ENCODE measurements at places on chromosomes 12 and 14.

- no peak for DNase-seq
These were observed 51.7 kb upstream of the G2E3 start for GRCh38 chr14:30507209-30507608.

GRCh38 chr12:19630536-19630935 lies 191.2 kb downstream of the AEBP2 start:
- DNase-seq = no peak

DNA sequence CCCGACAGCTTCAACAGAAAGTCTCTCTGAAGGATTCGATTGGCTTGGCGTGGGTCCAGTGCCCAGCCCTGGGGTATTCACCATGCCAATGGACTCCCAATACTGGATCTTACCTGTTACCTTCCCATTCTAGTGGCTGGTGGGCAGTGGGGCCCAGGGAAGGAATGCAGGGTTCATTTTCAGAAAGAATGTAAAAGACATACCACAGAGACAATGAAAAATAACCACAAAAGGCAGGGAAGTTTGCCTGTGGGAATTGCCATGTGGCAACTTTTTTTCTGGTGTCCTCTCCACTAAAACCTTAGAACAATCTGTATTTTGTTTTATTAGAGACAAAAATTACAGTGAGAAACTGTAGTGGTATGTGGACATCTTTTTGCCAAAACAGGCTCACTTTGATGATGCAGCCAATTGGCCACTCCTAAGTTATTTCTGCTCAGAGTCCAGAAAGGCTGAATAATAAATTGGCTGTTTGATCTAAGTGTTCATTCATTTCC lies 55.2 kb downstream of the PTGER2 start:
- peak; percentile 47 for DNase-seq

GRCh38 chr12:50742776-50743175 lies 21.1 kb upstream of the ATF1 start:
- no peak for DNase-seq

DNA sequence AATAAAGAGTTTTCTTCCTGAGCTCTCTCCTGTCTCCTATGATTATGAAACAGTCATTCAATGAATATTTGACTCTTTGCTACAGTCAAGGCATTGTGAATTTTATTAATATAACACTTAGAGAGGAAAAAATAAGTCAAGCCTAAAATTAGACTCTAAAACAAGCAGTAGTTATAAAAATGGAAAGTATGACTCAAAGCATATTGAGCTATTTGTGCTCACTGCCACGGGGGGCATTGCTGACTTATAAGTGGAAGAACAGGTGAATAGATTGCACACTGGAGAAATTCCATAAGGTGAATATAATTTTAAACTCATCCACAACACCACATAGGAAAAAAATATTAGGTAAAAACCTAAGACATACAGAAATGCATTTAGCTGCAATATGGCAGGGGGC lies 87.7 kb upstream of the CCDC196 start:
- DNase-seq = no peak

DNA sequence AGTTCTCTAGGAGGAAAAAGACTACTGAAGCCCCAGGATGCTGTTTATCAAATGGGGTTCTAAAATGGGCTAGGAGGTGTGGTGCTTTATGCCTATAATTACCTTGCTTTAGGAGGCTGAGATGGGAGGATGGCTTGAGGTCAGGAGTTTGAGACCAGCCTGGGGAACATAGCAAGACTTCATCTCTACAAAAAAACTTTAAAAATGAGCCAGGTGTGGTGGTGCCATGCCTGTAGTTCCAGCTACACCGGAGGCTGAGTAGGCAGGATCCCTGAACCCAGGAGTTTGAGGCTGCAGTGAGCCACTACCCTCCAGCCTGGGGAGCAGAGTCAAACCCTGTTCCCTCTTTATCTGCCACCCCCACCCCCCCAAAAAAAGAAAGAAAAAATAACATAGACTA lies 23.3 kb upstream of the SLC2A3 start:
- no peak for DNase-seq

DNA sequence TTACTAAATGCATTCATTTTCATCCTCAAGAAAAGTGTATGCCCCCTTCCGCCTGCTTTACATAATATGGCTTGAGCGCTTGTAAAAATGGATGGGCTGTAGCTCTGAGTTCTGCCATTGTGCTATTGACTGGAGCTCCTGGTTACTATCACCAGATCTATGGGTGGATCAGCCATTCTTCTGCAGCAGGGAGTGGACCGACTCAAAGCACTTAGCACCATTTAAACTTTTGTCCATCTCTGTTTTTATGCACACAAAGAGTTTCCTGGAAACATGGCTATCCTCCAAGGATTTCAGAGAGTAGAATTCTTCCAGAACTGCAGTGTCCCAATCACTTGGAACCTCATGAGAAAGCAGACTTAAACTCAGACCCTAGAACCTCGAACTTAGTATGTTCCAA lies 4.5 kb upstream of the NUMB start:
- DNase-seq = peak; percentile 50

- DNase-seq = no peak
These were observed 54.9 kb upstream of the PPP2R5C start for GRCh38 chr14:101706509-101707067.

DNA sequence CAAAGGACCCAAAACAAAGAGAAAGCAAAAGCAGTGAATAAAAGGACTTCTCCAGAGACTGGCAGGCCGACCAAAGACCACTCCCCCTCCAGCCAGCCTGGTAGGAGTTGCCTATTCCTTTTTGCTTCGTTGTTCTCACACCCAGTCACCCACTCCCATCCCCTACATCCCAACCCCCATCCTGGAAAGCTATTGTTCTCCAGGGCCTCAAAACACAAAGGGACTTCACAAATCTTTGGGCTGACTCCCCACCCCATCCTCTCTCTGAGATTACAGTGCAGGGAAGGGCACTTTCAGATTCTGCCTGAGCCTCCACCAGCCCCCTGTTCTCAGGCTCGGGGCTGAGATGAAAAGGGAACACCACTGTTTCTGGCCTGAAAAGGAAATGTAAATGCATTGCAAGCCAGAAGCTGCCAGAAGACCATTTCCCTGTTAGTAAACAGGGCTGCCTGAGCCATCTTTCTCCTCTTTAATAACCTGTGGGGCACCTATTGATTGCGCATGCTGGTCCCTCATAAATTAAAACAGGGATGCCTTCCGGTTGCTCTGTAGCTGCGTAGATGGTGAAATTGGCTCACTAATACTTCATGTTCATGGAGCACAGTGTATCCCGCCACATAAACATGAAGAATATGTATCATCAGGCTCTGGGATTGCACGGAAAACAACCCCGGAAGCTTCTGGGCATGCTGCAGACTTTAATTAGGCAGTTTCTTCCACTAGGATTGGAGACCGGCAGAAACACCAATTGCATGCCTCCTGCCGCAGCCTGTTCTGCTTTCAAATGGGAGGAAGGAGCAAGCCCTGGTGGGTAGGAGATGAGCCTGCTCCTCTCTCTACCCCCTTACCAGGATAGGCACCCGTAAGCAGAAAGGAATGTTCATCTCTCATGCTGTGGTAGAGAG lies 130.3 kb upstream of the FUT8 start:
- DNase-seq = peak; percentile 57

DNA sequence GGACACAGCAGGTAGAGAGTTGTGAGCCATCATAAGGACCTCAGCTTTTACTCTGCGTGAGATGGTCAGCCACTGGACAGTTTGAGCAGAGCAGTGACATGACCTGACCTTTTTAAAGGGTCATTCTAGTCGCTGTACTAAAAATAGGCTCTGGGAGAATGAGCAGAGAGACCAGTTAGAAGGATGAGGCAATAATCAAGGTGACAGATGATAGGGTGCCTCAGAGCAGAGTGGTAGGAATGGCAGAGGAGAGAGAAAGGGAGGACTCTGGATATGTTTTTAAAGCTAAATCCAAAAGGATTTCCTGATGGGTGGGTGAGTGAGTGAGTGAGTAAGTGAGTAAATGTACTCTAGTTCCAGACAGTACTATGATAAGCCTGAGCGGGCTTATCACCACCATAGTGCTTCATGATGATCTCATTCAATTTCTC lies 83.6 kb upstream of the ARHGAP5 start:
- DNase-seq = peak; percentile 56

DNA sequence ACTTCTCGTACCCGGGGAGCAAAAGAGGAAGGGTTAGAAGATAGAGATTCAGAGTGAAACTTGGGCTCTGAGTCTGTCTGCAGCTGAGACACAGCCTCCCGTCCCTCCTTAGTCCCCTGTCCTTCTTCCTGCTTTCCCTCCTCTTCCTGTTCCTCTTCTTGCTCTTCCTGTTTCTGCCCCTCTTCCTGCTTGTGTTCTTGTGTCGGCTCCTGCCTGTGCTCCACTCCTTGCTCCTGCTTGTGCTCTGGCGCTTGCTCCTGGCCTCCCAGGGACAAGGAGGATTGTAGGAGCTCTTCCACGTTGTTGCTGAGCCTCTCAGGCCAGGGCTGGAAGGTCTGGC lies 3.0 kb downstream of the ACRBP start:
- DNase-seq = no peak

DNA sequence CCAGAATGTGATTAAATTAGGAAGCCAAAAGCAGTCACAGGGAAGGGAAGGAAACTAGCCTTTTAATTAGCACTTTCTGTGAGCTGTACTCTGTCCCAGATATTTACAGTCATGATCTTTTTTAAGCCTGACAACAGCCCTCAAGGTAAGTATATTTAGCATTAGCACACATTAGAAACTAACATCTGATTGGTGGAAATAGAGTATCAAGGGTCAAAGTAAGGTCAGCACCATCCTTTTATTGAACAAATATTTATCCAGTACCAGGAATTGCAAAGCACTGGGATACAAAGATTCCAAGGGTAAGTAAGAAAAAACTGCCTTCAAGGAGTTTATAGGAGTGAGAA lies 28.2 kb downstream of the RPGRIP1 start:
- no peak for DNase-seq

GRCh38 chr12:122732170-122732569 lies 1.5 kb upstream of the HCAR1 start:
- DNase-seq = no peak

DNA sequence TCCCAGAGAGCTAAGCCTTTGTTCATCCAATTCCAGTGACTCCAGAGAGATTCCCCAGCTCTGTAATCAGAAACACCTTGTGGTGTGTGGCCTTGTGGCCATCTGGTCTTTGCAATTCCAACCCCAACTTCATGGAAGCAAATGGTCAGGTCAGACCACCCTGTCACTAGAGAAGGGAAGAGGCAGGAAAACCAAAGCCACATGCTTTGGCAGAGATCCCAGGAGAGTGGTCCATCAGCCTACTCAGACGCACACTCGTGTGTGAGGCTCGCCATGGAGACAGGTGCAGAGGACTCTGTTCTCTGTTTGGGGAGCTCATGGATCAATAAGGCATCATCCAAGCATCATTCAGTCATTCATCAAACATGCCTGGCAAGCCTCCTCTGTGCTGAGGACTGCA lies 46.2 kb upstream of the TUNAR start:
- no peak for DNase-seq

GRCh38 chr12:3604748-3605586 lies 114.0 kb downstream of the PRMT8 start:
- no peak for DNase-seq

GRCh38 chr12:98211909-98212695 lies 303.3 kb upstream of the TMPO start:
- no peak for DNase-seq

- DNase-seq = no peak
These were observed 36.2 kb downstream of the BCL11B start for GRCh38 chr14:99235582-99236320.

- peak; percentile 91 for DNase-seq
These were observed 326.3 kb downstream of the ZFP36L1 start for GRCh38 chr14:68466491-68466977.

- peak; percentile 97 for DNase-seq
These were observed 30.3 kb downstream of the DMAC2L start for GRCh38 chr14:50342221-50343078.

DNA sequence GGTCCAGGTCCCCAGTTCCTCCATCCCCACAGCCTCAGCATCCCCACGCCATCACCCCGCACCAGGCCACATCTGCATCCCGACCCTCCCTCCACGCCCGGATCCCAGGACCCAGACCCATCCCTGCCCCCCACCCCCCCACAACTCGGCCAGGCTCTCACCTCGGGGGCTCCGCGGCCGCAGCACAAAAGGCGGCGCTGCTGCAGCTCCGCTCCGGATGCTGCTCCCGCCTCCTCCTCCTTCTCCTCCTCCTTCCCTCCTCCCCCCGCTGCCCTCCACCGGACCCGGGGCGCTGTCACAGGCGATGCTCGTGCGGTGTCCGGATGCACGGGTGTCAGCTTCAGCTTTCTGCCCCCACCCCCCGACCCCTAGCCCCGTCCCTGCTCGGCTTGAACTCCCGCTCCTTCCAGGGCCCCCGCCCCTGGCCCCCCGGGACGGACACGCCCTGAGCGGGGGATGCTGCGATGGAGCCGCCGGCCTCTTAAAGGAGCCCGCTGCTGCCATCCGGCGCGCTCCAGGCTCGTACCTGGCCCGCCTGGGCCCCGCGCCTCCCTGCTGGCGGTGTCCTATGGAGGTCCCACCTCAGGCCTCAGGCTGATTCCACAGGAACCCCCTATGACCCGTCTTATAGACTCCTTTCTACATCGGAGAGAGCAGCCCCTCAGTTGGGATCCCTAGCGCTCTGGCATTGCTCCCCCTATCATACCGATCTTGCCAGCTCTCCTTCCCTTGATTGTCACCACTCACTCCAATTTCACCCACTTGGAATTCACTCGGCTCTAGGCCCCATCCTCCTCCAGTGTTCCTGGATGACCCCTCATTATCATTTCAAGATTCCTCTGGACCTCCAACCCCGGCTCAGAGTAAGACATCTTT lies at the start of gene MAP3K12:
TSS of gene MAP3K12 (minus strand) at position 193 of the 876 bp plus-strand sequence. CDS start 12,067 bp downstream, outside the sequence.
- peak; percentile 73 for DNase-seq

DNA sequence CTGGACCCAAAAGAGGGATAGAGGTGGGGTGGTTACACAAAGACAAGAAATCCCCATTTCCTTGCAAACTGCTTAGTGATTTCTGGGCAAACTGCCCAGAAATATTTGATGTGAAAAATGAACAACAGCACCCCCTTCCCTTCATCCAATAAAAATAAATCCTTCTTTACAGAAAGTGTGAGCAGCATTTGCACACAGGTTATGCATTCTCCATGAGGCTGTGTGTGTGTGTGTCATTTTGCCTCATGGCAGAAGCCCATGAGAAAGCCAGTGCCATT lies 17.2 kb upstream of the NRXN3 start:
- DNase-seq = no peak

DNA sequence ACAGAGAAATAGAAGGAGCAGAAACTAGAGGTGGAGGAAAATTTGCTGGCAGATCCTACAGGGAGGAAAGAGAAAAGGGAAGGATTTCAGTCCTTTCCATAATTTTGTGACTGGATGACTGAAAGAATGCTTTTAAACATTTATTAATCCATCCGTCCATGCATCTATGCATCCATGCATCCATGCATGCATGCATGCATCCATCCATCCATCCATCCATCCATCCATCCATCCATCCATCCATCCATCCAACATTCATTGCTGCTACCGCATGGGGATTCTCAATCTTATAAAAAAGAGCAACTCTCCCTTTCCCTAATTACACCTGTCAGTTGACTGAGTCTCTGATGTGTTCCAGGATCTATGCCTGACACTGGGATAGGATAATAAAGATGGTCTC lies 55.7 kb upstream of the NR2C1 start:
- DNase-seq = no peak

DNA sequence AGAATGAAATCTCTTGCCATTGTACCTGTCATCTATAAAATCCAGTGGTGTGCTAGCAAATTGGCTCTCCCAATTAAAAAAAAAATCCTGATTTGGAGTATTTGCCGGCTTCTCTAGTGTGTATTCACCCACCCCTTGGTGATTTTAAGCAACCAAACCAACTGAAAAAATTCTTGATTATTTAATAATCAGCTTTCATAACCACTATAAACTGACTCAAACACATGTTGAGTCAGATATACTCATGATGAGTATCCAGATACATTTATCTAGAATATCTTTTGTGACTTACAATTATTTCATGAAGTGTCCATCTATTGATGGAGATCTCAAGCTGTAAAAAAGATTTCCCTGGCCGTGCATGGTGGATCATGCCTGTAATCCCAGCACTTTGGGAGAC lies 205.4 kb downstream of the RASSF9 start:
- DNase-seq = no peak

Measured in fibroblast of villous mesenchyme (primary cell).